ENCODE measurements at places on chromosomes 6 and 20.

DNA sequence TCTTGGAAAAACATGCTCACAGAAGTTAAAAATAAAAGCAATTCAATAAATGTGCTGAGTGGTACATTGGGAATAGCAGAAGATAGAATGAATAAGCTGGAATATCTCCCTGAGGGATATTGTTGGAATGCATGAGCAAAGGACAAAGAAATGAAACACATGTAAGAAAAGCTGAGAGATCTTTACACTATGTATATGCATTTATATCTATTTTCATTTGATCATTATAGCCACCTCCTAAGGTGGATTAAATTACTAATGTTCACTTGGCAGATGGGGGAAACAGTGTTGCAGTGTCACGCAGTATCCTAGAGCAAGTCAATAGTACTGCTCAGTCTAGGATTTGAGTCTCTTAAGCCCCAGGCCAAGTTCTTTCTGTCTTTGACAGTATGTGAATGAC lies 542.0 kb upstream of the MARCKS start:
- no peak for DNase-seq

GRCh38 chr6:130743175-130743574 lies 84.0 kb upstream of the SMLR1 start:
- no peak for DNase-seq

DNA sequence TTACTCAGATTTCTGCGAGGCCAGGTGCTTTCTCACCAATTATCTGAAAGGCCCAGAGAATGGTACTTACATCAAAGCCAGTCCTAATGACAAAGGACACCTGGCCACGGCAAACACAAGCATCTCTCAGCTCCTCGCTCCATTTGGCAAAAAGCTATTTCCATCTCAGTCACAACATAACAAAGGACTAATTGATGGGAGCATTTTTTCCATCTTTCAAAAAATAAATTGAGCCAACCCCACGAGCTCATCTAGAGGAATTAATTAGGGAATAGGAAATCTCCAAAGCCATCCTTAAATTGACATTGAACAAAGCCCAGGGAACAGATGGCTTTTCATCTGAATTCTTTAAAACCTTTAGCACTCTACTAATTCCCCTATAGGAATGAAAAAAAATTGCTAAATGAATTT lies 236.7 kb downstream of the HAO1 start:
- DNase-seq: no peak

DNA sequence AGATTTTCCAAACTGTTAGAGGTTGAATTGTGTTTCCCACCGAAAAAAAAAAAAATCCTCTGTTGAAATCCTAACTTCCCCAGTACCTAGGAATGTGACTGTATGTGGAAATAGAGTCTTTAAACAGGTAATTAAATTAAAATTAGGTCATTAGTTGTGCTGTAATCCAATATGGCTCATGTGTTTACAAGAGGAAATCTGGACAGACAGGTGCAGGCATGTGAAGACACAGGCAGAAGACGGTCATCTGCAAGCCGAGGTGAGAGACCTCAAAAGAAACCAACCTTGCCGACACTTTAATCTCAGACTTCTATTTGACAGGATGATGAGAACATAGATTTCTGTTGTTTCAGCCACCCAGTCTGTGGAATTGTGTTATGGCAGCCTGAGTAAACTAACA lies 28.6 kb upstream of the EZR start:
- DNase-seq: no peak

DNA sequence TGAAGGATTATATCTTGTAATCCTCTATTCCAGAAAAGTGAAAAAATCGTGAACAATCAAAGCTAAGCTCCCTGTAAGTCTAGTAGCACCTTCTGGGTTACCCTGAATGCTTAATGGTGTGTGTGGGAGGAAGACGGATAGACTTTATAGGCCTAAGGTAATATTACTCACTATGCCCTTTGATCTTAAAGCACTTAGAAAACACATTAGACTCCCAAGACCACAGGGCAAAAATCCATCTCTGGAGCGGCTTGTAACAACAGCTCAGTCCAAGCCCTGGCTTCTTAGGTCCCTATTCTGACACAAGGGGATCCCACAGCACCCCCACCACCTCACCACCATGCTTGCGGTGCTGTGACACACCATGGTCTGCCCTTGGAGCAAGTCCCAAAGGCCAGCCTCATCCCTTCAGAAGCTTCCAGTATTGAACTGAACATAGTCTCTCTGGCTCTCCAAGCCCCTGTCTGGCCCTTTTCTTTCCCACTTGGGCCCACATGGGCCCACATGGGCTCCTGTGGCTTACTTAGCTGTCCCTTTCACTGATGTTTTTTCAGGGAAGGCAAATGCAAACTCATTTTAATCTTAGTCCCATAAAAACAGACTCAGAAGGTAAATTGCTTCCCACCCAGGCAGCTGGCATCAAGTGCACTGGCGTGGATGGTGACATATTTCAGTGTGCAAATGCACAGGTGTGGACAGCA lies 28.3 kb downstream of the C6orf132 start:
- DNase-seq: no peak

DNA sequence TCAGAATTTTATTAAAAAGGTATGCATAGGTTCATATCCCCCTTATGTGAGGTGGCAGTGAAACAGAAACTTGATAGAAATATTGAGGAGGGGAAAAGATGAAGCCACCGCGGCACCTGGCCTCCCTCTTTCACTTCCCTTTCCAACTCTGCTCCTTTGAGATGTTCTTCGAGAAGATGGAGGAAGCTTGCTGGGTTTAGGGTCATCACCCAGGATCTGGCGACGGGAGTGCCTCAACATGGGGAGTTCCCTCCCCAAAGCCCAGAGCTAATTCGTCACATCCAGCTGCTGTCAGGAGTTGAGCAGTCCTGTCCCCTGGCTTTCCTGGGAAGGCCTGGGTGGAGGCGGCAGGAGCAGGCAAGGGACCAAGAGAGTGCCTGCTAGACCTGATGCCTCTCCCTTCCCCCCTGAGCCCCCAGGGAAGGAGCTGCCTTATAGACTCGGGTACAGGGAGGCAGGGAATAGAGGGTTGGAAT lies 29.1 kb downstream of the RREB1 start:
- no peak for DNase-seq

DNA sequence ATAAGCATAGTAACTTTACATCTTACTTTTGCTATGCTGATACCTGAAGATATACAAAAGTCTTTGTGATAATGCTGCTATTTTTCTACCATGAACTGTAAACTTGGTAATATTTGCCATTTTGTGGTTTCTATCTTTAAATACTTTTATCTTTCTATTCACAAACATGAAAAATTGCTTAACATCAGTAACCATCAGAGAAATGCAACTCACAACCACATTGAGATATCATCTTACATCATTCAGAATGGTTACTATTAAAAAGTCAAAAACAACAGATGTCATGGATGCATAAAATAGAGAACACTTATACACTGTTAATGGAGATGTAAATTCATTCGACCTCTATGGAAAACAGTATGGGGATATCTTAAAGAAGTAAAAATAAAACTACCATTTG lies 112.0 kb downstream of the TRDN start:
- DNase-seq: no peak

GRCh38 chr20:3674447-3674846 lies 7.4 kb downstream of the ADAM33 start:
- DNase-seq: no peak

DNA sequence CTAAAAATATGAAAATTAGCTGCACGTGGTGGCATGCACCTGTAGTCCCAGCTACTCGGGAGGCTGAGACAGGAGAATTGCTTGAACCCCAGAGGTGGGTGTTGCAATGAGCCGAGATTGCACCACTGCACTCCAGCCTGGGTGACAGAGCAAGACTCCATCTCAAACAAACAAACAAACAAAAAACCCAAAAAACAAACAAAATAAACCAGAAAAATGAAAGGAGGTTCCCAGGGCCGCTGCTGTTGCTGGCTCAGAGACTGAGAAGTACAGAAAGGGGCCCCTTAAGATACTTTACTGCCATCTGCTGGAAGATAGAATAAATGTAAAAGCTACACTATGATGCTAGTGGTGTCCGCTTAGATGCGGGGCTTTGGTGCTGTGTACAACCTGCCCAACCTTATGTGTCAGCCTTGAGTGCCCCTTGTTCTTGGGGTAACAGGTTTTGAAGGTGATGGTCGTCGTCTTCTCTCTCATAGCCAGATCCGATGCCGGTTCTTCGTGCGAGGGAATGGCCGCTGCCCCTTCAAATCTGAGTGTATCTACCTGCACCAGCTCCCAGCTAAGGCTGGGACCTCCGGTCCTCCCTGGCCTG lies 2.8 kb upstream of the FANCE start:
- peak; percentile 63 for DNase-seq

DNA sequence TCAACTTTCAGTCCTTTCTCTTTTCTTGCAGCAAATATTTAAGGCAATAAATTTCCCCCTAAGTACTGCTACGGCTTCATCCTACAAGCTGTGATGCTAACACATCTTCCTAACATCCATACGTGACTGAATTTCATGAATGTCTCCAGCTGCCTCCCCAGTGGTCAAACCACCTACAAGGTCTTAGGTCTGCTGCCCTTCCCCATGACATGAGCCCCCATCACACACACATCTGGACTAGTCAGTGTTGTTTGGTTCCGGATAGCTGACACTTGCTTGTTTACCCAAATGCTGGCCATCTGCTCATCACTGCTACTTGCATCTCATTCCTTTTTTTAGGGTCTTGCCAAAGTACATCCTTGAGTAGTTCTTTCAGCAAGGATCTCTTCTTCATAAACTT lies 14.6 kb downstream of the RRBP1 start:
- no peak for DNase-seq

- no peak for DNase-seq
These were observed 205.6 kb upstream of the GGTLC1 start for GRCh38 chr20:24194143-24194542.

DNA sequence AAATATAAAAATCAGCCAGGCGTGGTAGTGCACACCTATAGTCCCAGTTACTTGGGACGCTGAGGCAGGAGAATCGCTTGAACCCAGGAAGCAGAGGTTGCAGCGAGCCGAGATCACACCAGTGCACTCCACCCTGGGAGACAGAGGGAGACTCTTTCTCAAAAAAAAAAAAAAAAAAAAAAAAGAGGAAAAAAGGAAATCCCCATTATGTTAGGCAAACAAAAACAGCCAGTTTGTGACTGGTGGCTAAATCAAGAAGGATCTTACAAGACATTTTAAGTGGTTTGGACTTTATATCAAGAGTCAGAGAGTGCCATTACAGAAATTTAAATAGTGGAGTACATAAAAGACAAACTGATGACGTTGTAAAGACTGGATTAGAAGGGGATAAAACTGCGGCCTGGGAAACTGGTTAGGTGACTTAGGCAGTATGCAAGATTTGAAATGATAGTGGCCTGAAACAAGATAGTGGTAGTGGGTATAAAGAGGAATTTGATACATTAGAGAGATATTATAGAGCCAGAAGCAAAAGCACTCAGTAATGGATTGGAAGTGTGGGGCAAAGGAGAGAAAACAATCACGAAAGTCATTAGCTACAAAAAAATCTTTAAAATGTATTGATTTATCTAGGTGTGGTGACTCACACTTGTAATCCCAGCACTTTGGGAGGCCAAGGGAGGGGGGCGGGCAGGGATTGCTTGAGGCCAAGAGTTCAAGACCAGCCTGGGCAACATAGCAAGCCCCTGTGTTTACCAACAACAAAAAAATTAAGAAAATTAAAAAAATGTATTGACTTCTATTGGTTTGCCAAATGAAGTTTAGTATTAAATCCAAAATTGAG lies 1.7 kb upstream of the MYO6 start:
- no peak for DNase-seq

DNA sequence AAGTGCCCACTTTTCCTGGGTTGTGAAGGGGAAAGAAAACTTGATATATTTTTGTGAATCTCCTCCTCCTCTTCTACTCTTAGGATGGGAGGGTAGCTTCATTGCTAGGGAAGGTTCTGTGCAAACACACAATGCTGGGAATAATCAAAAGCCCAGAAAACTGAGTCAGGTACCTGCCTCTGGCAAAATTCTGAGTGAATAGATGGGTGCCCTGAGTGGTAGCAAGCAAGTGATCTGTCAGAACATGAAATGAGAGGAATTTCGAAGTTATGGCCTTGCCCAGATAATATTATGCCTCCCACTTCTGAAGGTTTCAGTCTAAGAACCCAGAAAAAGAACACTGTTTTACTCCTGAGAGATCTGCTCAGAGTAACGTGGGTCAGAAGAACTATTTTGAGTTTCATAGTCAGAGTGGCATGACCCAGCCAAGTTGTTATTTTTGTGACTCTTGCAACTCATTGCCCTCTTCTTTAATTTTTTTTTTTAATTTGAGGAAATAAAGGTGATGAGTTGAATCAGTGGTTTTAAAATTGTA lies 158.3 kb downstream of the BMP2 start:
- DNase-seq: no peak

DNA sequence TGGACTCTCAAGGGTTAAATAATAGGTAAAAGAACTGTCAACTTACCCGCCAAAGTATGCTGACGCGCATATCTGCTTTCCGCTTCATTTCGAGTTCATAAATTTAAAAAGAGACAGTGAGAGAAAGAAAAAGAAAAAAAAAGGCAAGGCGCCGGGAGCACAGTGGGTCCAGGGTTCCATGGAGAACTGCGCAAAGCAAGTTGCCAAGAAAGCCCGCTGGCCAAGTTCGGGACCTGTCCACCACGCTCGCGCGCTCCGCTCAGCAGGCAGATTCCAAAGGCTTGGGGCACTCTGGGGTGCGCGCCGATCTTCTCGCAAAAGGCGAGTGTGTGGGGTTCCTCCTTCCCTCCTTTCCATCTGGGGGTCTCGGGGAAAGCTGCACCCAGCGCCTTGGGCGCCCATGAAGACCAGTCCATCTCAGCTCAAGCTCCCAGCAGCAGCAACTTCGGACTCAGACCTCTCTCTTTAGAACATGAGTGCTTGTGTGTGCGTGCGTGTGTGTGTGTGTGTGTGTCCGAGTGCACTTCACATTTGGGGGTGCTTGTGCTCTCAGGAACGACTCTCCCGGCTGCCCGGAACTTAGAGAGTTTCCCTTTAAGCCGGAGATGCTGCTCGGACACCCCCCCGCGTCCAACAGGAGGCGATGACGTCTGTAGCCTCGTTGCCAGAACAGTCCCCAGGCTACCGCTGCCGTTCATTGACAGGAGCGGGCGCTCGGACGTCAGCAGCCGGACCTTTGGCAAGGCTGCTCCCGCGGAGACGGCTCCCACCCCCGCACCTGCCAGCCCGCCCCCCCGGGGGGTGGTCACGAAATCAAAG lies 180.0 kb downstream of the TBXT start:
- no peak for DNase-seq

DNA sequence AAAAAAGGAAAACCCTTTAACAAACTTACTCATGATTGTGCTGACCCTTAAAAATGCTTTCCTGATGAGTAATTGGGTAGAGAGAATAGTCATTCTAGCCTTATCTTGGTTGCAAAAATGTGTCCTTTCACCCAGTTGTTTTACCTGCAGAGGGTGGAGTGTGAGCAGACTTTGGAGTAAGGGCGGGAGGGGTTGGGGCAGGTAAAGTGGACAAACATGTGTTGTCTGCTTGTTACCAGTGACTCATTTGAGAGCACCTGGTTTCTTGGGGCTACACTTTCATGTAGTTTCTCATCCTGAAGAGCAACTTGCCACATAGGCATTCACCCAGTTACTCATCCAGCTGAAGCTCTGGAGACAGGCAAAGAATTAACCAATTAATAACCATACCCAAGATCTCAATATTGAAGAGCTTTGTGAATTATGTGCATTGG lies 121.1 kb downstream of the TNFRSF21 start:
- no peak for DNase-seq

Measured in NCI-H446 treated with DMSO at 0.1 percent for 48 hours (cell line).